ENCODE measurements at places on chromosomes 6 and 20.

- DNase-seq = no peak
These were observed 75.8 kb upstream of the E2F3 start for GRCh38 chr6:20325641-20326421.

DNA sequence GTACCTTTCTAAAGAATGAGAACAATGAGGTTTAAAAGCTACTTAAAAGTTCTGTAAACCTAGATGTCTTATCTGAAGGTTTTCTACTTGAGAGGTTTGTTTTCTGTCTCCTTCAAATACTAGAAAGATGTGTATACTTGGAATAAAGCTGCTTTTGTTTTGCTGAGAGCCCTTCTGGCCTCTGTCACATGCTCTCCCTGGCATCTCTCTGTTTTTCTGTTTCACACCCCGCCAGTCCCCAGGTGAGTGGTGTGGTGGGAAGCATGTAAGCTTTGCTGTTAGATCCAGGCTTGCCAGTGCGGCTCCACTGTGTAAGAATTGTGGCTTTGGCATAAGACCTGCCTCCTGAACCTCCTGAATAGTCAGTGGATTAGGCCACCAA, 56.8 kb downstream of the SNX9 start:
- no peak for DNase-seq

DNA sequence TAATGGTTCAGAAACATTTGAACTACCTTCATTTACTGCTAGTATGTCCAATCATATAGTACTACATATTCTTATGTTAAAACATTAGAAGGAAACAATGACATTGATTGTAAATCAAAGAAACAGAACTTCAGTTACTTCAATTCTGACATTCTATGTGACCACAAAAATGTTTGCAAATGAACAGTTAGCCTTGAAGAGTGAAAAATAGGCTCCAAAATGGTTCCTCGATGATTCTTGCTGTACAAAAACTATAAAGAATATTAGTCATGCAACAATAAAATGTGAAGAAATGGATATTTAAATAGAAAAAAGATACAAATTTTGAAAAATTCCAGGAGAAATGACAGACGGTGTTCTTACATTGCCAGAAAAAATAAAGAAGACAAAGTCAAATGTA, 686.9 kb downstream of the BCKDHB start:
- DNase-seq = no peak

- DNase-seq = no peak
These were observed 4.7 kb upstream of the MAP3K4 start for GRCh38 chr6:160986851-160987250.

DNA sequence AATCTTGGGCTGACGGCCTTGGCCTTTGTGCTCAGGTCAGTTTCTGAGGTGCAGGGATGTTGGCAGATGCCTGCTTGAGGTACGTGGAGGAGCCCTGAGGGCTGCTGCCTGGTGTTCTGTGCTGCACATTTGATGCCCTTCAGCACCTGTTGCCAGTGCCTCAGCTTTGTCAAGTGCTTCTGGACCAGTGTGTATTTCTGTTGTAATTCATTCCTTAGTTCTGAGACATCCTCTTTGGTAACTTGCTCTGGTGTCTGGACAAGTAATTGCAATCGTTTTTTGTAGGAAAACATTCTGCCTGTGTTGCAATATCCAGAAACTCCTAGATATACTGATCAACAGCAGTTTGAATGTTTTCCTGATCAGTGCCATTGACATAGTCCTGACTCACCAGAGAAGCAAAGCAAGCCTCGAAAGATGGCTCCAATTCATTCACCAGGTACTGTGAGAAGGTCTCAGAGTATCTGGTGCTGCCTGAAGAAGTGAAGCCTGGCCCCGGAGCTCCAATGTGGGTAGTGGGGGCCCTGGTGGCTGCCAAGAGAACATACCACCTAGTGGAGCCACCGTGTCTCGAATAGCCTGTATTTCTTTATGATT, 26.7 kb downstream of the ZNF337 start:
- DNase-seq = peak; percentile 60

DNA sequence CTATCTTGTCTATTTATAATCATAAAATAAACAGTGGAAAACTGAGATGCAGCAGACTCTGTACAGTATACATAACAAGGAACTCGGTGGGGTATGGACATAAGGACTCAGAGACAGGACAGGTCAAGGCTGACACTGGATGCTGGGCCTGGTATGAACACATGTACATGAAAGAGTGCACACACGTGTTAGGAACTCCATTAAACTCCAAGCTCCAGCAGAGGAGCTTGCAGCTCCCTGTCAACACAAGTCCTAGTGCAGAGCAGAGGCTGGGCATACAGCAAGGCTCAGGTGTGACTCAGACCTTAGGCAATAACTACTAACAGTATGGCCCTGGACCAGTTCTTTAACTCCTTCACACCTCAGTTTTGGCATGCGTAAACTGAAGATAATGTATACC, 17.1 kb downstream of the NAPB start:
- DNase-seq = no peak

DNA sequence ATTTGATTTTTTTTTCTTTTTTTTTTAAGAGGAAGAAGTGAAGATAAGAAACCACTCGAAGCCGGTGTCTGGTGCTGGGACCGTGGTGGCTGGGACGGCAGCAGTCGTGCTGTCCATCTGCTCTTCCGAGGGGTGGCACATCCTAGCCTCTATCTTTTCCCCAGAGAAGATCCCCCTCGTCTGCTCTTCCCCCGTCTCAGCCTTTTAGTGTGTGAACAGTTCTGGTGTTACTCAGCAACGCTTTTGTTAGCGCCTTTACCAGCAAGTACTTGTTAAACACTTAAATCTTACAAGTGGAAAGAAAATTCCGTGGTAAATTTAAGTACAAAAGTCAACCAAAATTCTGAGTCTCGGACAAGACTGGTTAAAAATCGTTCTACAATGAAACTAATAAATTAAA, 90.1 kb downstream of the RSPH3 start:
- no peak for DNase-seq

DNA sequence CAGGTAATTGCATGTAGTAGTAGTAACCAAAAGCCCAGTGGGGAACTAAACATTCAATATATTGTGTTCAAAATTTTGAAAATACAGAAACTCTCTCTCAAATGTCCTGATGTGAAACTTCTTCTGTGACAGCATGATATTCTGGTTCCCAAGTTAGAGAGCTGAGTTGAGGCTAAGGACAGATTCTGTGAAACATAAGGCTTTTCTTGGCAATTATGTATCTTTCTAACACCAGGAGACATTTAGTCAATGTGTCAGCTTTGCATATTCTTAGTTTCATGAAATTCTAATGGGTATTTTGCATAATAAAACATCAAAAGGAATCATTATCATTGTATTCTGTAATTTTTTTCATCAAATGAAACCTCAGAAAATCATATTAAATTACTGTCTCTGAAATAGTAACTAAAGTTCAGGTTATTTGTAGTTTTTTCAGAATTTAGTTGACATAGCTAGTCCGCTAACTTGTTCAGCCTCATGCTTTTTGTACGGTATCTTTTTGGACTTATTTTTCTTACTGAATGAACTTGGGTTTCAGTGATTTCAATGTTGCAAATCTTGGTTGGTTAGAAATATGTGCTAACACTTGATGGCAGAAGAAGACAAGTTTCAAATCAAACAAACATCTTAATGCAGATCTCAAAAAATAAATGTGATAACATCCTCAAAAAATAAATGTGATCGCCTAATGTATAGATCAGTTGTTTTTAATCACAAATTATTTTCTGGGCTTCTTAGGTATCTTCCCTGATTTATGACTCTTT, 70.4 kb downstream of the AKAP7 start:
- DNase-seq = no peak

- DNase-seq = no peak
These were observed 9.3 kb upstream of the KCNK15 start for GRCh38 chr20:44736170-44737021.

DNA sequence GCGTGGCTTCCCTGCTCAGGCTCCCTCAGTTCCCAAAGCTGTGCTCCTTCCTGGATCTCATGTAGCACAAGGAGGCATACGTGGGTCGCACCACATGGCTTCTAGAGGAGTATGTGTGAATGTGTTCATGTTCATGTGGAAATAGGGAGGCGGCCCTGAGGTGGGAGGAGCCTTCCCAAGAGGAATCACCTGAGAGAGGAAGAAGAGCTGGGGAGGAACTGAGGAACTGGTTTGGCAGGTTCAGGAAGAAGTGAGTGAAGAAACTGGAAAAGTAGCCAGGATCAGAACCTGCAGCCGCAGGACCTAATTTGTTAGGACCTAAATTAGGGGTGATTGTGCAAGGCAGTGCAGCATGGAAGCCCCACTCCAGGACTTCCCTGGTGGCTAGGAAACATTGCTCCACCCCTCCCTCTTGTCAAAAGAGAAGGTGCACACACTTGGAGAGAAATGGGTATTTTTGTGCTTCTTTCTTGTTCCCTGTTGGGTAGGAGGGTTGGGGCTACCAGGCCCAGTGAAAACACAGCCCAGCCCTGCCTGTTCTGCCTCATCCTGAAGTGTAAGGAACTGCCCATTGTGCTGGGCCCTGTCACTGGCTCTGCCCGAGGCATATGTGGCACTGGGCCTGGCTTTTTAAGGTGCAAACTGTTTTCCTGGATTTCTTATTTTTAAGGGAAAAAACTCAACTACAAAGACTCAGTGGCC, 20.7 kb downstream of the SYNJ2 start:
- peak; percentile 71 for DNase-seq

GRCh38 chr6:112357791-112358190, 10.7 kb downstream of the RFPL4B start:
- DNase-seq = no peak

DNA sequence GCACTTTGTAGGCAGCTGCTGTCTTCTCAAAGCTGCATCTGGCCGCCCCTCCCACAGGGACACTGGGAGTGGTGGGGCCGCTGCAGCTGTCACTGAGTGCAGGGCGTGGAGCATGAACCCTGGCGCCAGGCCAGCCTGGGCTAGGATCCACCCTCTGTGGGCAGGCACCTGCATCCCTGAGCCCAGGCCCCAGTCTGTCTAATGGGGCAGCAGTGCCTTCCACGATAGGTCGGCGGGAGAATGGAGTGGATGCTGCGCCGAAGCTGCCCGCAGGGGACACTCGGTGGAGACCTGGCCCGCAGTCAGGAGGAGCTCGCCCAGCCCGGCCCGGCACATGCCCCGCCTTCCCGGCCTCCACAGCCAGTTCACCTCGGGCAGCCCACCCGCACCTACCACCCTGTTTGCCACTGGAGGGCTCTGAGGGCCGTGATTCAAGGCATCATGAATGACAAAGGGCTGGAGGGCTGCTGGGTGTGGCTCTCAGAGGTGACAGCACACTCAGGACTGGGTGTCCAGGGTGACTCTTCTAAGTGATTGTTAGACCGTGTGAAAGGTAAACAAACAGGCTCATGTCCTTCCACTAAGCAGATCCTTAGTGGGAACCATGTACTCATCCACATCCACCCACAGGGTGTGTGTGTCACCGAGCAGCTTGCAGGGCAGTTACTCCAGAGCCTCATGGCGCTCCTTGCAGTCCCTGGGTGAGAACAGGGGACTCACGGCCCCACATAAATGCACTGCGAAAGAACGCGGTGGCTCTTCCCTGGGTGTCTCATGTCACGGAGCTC, 133.9 kb downstream of the AGPAT4 start:
- no peak for DNase-seq

DNA sequence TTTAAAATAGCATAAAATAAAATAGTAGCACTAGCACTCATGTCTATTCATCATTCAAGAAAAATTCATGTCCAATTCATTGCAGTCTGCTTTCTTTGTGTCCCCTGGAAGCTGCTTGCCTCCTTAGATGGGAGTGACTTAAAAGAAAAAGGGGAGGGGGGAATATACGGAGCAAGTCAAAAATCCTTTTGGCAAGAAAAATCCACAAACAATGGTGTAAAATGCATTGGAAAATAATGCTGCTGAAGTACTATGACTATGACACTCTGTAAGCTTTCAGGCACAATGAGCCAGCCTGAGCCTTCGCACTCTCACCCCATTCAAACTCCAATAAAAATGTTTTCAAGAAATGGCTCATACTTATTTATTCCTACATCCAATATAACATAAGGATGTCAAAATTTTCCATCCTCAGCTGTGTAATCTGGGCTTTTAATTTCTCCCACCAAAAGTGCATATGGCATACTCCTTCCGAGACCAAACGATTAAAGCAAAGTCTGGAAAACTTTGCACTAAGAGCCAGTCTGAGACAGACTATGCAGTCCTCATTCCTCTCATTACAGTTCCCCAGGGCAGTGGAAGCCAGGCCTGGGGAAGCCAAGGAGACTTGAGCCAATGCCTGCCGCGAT, 790 bp downstream of the NEDD9 start:
- no peak for DNase-seq

DNA sequence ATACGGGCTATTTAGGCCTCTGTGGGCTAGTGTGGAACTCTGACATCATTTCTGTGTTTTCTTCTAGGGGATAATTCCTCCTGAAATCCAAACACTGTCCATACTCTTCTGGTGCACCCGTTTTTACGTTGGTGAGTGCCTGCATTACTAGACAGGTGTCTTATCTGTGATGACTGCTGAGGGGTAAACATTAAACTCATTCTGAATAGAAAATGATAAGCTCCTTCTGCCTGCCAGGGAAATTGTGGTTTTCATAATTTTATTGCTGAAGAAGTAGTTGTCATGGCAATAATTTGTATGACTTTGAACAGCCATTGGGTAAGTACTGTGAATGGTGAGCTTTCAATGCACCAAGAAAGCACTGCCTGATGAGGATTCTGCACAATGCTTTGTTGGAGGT, 705.6 kb downstream of the UTRN start:
- DNase-seq = no peak

- no peak for DNase-seq
These were observed 597.1 kb downstream of the KIF16B start for GRCh38 chr20:15976047-15976736.

DNA sequence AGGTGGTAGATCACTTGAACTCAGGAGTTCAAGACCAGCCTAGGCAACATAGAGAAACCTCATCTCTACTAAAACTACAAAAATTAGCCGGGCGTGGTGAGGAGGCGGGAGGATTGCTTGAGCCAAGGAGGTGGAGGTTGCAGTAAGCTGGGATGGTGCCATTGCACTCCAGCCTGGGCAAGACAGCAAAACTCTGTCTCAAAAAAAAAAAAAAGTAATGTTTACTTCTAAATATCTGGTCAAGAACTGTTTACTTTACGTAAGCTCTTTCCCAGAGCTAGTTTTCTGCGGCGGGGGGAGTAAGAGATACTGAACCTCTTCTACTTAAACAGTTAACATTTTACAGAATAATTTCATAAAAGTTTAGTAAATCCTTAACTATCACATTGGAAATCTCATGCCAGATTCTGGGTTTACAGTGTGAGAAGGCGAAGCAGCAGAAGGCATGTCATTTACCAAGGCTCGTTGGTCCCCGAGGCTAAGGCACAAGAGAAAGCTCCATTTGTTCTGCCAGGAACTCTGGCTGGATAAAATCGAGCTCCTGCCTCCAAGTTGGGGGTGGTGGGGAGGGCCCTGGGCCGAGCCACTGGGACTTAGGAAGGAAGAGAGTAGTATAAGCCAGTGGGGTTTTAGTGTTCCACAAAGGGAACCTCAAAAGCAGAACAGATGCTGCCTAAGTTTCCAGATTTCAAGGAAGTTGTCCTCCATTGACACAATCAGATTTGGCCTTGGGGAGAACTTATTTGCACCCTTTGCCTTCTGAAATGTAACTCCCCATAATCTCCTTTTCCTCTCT, 41.7 kb downstream of the ARFGEF2 start:
- no peak for DNase-seq

DNA sequence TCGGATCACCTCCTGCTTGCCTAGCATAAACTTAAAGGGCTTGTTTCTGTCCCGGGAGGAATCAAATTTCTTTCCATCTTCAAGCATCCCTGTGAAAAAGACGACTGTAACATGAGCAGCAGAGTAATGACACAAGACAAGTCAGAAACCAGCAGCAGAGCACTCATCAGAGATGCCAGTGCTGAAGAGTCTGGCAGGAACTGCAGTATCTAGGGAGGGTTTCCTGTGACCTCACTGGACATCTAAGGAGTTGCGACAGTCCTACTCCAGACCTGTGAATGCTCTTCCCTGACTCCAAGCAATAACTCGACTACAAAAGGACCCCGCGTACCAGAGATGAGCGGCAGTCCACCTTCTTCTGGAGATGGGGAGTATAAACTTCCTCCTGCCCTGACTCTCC, 17.3 kb downstream of the FKBP1A start:
- DNase-seq = no peak
